ENCODE measurements at places on chromosomes 6 and 20.

DNA sequence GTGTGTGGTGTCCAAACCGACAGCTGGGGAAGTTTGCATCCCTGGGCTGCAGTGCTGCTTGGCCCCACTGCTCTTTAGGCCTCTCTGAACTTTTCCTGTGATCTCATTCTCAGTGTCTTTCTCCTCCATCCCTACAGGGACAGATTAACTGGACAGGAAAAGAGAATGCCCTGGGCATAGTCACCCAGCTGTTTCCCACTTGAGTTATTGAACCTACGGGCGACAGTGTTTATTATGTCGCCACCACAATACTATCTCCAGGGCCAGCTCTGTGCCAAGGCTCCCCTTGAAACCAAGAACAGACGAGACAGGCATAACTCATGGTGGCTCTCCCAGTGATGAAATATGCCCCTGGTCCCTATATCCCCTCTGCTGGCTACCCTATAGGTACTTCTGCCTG, 147.8 kb upstream of the EPHA7 start:
- no peak overlapping the region for H3K4me3 ChIP-seq
- H3K27ac ChIP-seq: no peak overlapping the region
- no peak for DNase-seq

DNA sequence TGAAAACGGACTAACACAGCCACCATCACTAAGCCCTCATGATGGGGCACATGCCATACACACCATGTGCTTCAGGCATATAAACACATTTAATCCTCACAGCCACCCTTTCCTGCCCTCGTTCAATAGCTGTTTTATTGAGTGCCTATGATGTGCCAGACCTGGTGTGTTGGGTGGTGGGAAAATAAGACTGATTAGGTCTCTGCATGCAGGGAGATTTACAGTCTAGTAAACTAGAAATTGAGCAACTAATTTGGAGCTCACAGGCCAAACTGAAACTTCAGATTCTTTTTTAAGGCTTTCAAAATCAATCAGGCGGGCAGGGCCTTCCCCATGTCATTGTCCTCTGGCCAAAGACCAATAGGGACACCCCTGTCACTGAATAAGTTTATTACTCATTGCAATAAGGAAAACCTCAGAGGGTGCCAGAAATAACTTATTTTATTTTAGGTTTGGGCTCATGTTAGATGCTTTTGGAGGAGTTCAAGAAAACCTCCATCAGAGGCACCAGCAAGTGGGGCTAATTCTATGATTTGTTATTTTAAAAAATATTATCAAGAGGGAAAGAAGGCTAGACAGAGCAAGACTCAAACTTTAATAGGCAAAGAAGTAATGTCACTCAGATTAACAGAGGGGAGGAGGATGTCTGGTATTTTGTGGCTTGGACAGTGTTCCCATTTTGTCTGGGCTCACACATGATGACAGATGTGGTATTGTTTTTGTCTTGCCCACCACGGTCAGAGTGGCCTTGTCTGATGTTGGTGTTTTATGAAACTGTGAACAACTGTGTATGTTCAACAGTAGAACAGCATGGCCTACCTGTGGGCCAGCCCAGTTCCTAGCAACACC, 12.0 kb downstream of the ZFP64 start:
- no peak overlapping the region for H3K27ac ChIP-seq
- H3K4me3 ChIP-seq: no peak overlapping the region
- H3K4me1 ChIP-seq: no peaks in the 10 kb centered on the region

DNA sequence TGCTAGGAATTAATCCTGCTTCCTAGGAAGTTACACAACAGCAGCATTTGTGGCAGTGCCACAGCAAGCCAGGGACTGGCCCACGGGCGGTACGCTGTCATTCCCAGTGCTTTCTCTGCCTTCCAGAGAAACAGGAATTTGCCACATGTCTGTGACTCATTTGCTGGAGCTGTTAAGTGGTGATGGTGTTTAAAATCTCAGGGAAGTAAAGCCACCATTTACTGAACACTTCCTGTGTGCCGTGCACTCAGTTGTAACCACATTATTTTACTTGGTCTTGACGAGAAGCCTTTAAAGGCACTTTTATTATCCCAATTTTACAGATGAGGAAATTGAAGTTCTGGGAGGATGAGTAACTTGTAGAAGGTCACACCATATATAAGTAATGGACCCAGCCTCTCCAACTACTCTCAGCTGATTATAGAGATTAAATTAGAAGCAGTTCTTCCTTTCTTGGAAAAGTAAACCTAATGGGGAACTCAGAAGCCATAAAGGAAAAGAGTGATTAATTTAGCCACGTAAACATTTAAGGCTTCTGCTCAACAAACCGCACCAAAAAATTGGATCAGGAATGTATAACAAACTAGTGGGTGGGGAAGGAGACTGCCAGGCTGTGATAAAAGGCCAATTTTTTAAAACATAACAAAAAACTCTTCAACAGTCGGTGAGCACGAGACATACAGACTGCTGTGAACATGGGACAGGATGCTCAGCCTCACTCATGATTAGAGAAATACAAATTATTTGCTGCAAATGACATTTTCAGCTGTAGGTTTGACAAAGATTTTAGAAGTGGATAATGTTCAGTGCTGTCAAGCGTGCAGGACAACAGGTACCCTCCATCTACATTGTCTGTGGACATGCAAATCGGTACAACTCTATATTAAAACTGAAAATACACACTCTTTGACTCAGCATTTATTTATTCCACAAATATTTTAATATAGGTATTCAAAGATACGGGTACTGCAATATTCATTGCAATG, 311.2 kb downstream of the NRN1 start:
- H3K4me3 ChIP-seq: no peak overlapping the region
- H3K4me1 ChIP-seq: peaks cover 36% of the 10 kb centered on the region
- no peak for DNase-seq

- H3K27me3 ChIP-seq: no peaks in the 10 kb centered on the region
- H3K27ac ChIP-seq: no peak overlapping the region
- H3K4me3 ChIP-seq: no peak overlapping the region
- no peaks in the 10 kb centered on the region for H3K36me3 ChIP-seq
These were observed 90.2 kb upstream of the SULF2 start for GRCh38 chr20:47875297-47876025.

DNA sequence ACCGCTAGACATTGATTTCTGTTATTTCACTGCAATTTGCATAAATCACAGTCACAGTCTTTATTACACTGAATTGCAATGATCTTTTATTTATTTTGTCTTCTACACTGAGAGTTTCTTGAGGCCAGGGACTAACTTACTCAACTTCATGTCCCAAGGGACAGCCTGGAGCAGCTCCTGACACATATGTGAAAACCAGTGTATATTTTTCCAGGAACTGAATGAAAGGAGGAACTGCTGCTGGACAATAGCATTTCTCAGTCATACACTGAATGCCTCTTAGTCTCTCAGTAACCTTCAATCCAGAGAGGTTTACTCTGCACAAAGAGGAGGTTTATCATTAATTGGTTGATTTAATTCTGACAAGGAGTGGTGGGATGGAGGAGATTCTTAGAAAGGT, 5.9 kb downstream of the F13A1 start:
- peaks cover 5% of the 10 kb centered on the region for H3K4me1 ChIP-seq
- no peak overlapping the region for H3K27ac ChIP-seq
- peaks cover 24% of the 10 kb centered on the region for H3K27me3 ChIP-seq
- no peak overlapping the region for H3K4me3 ChIP-seq
- no peaks in the 10 kb centered on the region for H3K36me3 ChIP-seq
- DNase-seq: no peak

DNA sequence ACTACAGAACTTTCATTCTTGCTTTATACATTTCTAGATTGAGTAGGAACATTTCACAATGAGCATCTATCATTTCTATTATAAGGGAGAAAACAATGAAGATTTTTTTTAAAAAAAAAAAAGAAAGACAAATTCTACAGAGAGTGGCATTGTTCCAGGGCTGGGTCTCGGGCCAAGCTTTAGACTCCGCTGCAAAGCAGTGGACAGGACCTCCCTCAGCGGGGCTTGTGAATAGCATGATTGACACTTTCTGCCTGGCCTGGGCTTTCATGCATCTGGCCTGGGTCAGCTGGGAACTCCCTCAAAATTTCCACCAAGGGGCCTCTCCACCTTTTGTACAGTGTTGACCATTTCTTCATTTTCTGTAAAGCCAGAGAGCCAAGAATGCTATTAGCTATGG, 55.8 kb upstream of the HIVEP2 start:
- no peaks in the 10 kb centered on the region for H3K27me3 ChIP-seq
- no peak for DNase-seq
- no peaks in the 10 kb centered on the region for H3K4me1 ChIP-seq
- no peaks in the 10 kb centered on the region for H3K36me3 ChIP-seq

GRCh38 chr6:9025228-9025627, 589.9 kb upstream of the SLC35B3 start:
- H3K4me3 ChIP-seq: no peak overlapping the region
- H3K27ac ChIP-seq: no peak overlapping the region
- no peaks in the 10 kb centered on the region for H3K27me3 ChIP-seq
- H3K4me1 ChIP-seq: no peaks in the 10 kb centered on the region

DNA sequence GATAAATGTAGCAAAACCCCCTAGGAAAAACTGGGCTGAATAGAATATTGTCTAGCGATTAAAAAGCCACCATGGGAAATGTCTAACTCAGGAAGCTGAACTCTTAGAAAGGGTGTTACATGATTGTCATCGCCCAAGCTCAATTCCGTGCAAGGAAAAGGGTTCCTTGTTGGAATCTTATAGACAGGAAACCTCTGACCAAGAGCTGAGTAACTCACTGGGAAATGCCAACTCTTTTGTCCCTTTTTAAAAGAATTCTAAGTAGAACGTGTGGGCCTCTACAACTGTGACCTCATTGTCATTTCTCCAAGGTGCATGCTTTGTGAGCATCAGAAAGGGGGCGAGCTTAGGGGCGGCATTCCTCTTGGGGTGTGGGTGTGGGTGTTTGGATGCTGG, 88.1 kb downstream of the SYNJ2 start:
- no peaks in the 10 kb centered on the region for H3K27me3 ChIP-seq
- H3K4me1 ChIP-seq: peaks cover 2% of the 10 kb centered on the region
- H3K4me3 ChIP-seq: no peak overlapping the region
- peaks cover 8% of the 10 kb centered on the region for H3K36me3 ChIP-seq

- DNase-seq: peak; percentile 12
- H3K4me1 ChIP-seq: peaks cover 19% of the 10 kb centered on the region
These were observed 4.2 kb upstream of the BLCAP start for GRCh38 chr20:37531856-37532255.

DNA sequence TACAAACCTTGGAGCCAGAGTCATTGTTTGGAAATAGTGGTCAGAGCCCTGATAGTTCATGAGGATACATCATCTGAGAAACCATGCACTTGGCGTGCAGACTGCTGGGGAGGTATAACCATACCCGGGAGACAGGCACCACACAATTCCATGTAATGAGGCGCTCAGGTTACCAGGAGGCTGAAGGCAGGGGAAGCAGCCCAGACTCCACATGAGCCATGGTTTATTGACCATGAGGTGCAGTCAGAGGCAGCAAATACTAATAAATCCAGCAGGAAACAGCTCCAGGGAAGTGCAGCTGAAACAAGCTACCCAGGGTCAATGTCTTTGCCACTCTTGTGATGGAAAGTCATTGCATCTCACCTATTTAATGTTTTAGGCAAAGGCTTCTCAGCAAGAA, 156.0 kb downstream of the TBC1D7 start:
- H3K36me3 ChIP-seq: no peaks in the 10 kb centered on the region
- no peak overlapping the region for H3K4me3 ChIP-seq
- no peaks in the 10 kb centered on the region for H3K4me1 ChIP-seq
- no peak overlapping the region for H3K27ac ChIP-seq
- H3K27me3 ChIP-seq: no peaks in the 10 kb centered on the region
- DNase-seq: no peak

- no peaks in the 10 kb centered on the region for H3K27me3 ChIP-seq
- H3K4me1 ChIP-seq: no peaks in the 10 kb centered on the region
- DNase-seq: no peak
- no peaks in the 10 kb centered on the region for H3K36me3 ChIP-seq
- no peak overlapping the region for H3K27ac ChIP-seq
These were observed 225.4 kb upstream of the TSHZ2 start for GRCh38 chr20:52746770-52747169.

- H3K36me3 ChIP-seq: no peaks in the 10 kb centered on the region
- H3K27me3 ChIP-seq: peaks cover 29% of the 10 kb centered on the region
- no peak overlapping the region for H3K27ac ChIP-seq
- no peak for DNase-seq
- H3K4me3 ChIP-seq: no peak overlapping the region
These were observed 1.1 kb downstream of the PCSK2 start for GRCh38 chr20:17227669-17228623.

GRCh38 chr6:119350202-119350951, 816 bp upstream of the MAN1A1 start:
- peaks cover 20% of the 10 kb centered on the region for H3K4me1 ChIP-seq
- H3K36me3 ChIP-seq: no peaks in the 10 kb centered on the region
- DNase-seq: no peak
- peak overlapping the region; percentile 89 for H3K4me3 ChIP-seq
- peak overlapping the region; percentile 93 for H3K27ac ChIP-seq
- no peaks in the 10 kb centered on the region for H3K27me3 ChIP-seq

DNA sequence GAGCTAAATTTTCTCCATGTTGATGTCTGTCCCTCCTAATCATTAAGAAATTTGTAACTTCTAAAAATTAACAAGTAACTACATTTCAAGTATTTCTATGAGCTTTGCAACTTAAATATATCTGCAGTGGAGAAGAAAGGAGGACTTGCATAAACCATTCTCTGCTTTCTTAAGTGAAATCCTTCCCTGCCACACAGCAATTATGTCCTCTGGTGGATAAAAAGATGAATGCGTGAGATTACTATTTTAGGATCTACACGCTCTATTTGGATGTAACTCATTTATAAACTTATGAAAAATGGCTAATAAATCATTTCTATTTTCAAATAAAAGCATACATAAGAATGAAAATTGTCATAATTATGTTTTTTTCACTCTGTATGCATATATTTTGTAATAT, 338.0 kb upstream of the PTCHD4 start:
- no peaks in the 10 kb centered on the region for H3K36me3 ChIP-seq
- no peak for DNase-seq
- no peak overlapping the region for H3K27ac ChIP-seq
- H3K27me3 ChIP-seq: no peaks in the 10 kb centered on the region
- no peaks in the 10 kb centered on the region for H3K4me1 ChIP-seq
- H3K4me3 ChIP-seq: no peak overlapping the region

- peaks cover 4% of the 10 kb centered on the region for H3K4me1 ChIP-seq
- H3K27me3 ChIP-seq: no peaks in the 10 kb centered on the region
- no peak overlapping the region for H3K4me3 ChIP-seq
- H3K27ac ChIP-seq: no peak overlapping the region
- DNase-seq: no peak
These were observed 86.9 kb downstream of the PLCG1 start for GRCh38 chr20:41224281-41224680.

DNA sequence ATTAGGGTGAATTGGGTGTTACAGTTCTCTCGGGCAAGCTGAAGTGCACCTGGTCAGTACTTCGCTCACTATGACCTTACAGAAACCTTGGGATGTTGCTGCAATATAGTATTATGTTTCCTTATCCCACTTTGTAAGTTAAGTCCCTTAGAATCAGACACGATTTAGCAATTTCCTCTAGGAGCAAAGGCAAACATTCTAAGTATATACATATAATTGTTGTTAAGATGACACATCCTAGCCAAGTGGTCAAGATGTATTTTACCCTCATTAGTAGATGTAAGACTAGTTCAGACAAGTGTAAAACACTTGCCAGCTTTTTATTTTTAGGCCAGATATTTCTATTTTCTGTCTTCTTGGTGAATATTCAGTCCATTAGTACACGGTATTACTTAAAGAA, 31.1 kb upstream of the RGS17 start:
- H3K4me3 ChIP-seq: no peak overlapping the region
- no peaks in the 10 kb centered on the region for H3K36me3 ChIP-seq
- H3K4me1 ChIP-seq: no peaks in the 10 kb centered on the region
- no peak overlapping the region for H3K27ac ChIP-seq

GRCh38 chr6:155372256-155372655, 58.0 kb upstream of the TFB1M start:
- H3K27ac ChIP-seq: no peak overlapping the region
- no peaks in the 10 kb centered on the region for H3K4me1 ChIP-seq
- no peaks in the 10 kb centered on the region for H3K27me3 ChIP-seq

- H3K4me3 ChIP-seq: no peak overlapping the region
- peak overlapping the region; percentile 72 for H3K27ac ChIP-seq
- DNase-seq: no peak
- H3K4me1 ChIP-seq: peaks cover 12% of the 10 kb centered on the region
These were observed 10.5 kb upstream of the RAMACL start for GRCh38 chr6:166596776-166597507.

All from spleen (tissue), 13 donors.